ENCODE measurements at places on chromosomes 1 and 21.
A peak's percentile ranks its signal among the peaks of the same experiment; 100 is the strongest.

GRCh38 chr1:241924080-241924808 is 33.3 kb upstream of the BECN2 start:
- DNase-seq = no peak

- DNase-seq = no peak
Observed at GRCh38 chr21:34980423-34981115, 68.5 kb downstream of the RUNX1 start.

DNA sequence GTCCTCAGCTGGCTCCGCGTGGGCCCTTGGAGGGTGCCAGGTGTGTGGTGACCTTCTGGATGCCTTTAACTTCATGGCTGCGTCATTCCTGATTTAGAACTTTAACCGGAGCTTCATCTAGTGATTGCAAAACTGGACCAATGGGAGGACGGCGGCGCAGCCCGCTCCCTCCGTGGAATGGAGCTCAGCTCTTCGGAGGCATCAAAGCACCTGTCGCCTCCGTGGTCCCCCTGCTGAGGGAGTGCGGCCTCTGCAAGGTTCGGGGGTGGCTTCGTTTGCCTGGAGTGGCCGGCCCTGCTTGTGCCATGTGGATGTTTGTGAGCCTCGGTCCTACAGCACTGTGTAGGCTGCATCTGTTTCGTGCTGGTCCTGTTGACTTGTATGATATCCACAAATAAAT is 14.2 kb downstream of the CSTB start:
- DNase-seq = no peak

DNA sequence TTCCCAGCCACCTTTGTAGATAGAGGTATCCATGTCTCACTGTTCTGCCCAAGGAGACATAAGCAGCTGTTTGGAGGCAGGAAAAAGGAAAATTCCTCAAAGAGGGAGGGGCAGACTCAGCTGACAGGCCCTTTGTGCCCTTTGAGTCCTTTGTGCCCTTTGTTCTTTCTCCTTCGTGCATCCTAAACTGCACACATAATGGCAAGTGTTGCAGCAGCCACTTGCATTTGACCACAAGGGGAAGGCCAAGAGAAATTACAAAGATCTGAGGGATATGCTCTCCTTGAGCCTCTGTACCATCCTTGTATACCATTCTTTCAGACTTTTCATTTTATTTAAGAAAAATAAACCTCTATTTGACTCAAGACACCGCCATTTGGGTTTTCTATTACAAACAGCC is 71.8 kb upstream of the PKN2 start:
- DNase-seq = no peak

- no peak for DNase-seq
Observed at GRCh38 chr21:41737651-41738324, 29.1 kb downstream of the RIPK4 start.

DNA sequence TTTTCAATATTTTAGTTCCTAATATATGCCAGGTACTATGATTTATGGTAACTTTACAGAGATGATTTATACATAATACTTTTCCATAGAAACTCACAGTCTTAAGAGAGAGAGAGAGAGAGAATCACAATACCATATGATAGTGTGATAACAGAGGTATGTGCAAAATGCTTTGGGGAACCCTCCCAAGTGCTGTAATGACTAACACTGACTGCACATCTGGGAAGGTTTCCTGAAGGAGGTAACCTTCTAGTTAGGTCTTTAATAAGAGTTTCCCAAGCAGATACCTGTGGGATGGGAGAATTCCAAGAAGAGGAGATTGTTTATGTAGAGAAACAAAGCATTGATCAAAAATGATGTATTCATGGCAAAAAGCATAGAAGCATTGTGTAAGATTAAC is 34.6 kb upstream of the PIGC start:
- DNase-seq = no peak

DNA sequence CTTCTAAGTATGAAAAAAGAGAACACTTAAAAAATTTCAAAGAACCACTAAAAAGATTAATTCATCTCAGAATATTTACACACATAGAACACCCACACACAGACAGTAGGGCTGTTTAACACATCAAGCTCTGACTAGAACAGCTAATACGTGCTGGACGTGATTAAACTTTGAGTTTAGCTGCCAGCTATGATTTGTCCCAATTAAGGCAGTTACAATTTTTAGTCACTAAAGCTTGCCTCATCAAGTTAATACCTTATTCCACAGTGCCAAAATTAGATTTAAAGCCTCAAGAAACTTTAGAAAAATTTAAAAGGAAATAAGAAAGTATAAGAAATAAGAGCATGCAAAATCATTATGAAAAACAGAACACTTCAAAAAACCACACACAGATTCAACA is 18.9 kb downstream of the SLC16A1 start:
- DNase-seq = peak; percentile 60

DNA sequence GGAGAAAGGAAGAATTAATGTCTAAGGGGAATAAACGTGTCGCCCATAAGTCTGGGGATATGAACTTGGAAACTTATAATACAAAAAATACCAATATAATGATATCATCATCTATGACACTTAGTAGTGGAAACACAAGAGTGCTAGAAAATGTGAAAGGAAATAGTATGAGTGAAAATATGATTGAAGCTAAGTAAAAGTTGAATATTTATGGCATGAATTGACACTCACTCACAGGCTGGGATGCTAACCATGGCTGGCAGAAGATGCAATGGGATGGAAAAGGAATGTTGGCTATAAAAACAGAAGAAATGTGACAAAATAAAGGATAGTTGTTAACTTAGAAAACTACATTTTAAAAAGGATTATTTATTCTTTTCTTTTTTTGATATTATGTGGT is 120.1 kb downstream of the XPR1 start:
- DNase-seq = no peak

- no peak for DNase-seq
Observed at GRCh38 chr1:115854005-115854404, 13.1 kb upstream of the NHLH2 start.

DNA sequence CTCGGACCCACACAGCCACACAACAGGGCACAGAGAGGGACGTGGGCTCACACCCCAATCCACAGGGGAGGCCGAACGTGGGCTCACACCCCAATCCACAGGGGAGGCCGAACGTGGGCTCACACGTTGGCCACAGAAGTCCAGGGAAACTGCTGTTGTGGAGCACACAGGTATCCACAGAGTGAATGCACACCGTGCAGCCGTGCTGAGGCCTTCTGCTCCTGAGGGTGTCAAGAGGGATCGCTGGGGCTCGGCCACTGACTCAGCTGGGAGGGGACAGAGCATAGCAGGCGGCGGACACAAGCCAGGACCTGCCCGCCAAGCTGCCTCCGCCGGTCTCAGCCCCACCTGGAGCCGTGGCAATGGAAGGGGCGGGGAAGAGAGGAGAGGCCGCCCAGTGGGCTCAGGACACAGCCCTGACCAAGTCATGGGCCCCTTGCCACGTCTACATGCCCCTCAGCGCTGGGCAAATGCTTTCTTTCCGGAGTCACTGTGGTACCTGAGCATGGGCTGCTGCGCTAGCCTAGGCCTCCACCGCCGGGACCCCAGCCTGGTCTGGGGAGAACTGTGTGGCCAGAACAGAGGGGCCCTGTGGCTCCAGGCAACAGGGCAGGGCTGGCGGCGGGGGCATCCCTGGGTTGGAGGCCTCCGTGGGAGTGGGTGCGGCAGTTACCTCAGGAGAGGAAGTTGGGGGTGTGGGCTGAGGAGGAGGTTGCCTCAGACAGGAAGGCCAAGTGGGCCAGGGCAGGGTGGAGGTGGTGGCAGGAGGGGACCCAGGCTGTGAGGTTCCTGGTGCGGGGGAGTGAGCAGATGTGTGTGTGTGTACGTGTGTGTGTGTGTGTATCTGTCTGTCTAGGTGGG is 1.2 kb downstream of the SYTL1 start:
- peak; percentile 74 for DNase-seq

DNA sequence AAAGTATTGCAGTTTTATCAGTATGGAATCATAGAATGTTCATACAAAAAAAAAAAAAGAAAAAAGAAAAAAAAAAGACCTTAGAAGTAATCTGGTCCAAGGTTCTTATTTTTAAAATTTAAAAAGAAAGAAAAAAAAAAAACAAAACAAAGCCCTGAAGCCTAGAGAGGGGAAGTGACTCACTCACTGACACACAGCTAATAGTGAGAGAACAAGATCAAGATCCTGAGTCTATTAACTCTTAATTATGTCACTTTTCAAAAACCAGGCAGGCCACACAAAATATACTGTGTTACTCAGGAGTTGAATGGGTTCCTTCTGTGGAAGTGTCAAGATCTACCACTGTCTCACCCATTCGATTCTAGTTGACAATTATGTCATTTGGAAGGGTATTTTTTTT is 433.9 kb upstream of the DAB1 start:
- DNase-seq = no peak

- DNase-seq = no peak
Observed at GRCh38 chr1:95171270-95172245, 54.4 kb downstream of the TLCD4 start.

- DNase-seq = no peak
Observed at GRCh38 chr21:33367309-33367973, 35.8 kb upstream of the IFNGR2 start.

DNA sequence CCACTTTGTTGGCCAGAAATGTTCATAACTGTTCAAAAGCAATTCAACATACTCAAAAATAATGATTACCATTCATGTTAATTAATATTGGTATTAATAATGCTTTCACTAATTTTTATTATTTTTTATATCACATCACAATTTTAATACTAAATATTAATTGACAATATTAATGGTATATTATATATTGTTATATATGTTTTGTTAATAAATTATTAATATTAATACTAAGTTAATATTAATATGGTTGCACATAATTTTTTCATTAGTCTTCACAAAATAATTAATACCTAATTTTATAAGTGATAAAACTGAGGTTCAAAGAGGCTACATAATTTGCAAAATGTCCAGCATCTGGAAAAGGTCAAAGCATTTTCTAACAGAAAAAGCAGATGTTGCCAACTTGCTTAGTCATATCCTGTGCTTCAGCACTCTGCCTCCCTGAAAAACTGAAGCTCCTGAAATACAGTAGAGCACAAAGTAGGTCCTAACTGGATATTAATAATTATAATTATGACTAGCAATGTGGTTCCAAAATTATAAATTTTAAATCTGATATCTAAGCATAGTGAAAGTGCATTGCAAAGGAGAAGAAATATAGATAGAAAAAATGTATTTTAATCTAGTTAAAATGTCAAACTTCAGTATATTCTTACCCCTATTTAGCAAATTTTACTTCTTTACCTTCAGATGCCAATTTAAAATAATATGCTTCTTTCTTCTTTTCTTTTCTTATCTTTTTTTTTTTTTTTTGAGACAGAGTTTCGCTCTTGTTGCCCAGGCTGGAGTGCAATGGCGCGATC is 123.2 kb upstream of the TNFSF4 start:
- DNase-seq = no peak

GRCh38 chr1:199279872-199280645 is 641.2 kb downstream of the PTPRC start:
- DNase-seq = no peak

GRCh38 chr1:54996869-54997710 is 1.6 kb upstream of the BSND start:
- DNase-seq = no peak

DNA sequence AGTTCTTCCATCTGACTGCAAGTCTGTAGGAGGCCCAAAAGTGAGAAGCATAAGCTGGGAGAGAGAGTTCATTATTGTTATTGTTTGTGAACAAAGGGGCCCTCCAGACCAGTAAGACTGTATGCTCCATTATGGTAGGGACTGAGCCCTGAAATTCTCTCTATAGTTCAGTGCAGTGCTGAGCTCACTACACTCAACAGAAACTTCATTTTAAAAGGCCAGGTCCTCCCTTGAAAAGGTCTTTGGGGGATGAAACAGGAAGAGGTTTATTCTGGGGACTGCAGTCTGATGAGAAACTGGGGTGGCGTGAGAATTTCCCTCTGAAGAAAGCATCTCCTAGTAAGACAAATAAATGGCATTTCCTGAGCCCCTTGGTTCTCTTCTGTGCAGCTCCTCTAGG is 5.5 kb upstream of the GATAD2B start:
- DNase-seq = no peak

- no peak for DNase-seq
Observed at GRCh38 chr1:20708057-20708456, 9.8 kb downstream of the KIF17 start.

GRCh38 chr21:33067457-33067856 is 2.5 kb upstream of the OLIG1 start:
- peak; percentile 72 for DNase-seq

DNA sequence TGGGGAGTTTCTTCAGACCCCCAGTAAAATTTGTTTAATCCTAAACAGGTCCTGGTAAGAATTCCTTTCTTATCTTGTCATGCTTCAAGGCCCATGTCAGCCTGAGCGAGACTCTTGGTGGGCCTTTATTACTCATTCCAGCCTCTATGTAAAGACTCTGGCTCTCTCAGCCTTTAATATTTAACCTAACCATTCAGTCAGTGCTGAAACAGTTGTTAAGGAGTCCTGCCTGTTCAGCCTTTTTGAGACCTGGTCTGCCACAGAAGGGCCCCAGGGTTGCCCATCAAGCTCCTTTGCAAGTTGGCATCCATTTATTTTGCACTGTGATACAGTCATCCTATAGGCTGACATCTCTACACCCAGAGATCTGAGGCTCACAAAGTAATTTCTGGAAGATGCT is 107.7 kb upstream of the VANGL1 start:
- DNase-seq = no peak

- no peak for DNase-seq
Observed at GRCh38 chr1:223514644-223515043, 121.4 kb downstream of the CCDC185 start.

DNA sequence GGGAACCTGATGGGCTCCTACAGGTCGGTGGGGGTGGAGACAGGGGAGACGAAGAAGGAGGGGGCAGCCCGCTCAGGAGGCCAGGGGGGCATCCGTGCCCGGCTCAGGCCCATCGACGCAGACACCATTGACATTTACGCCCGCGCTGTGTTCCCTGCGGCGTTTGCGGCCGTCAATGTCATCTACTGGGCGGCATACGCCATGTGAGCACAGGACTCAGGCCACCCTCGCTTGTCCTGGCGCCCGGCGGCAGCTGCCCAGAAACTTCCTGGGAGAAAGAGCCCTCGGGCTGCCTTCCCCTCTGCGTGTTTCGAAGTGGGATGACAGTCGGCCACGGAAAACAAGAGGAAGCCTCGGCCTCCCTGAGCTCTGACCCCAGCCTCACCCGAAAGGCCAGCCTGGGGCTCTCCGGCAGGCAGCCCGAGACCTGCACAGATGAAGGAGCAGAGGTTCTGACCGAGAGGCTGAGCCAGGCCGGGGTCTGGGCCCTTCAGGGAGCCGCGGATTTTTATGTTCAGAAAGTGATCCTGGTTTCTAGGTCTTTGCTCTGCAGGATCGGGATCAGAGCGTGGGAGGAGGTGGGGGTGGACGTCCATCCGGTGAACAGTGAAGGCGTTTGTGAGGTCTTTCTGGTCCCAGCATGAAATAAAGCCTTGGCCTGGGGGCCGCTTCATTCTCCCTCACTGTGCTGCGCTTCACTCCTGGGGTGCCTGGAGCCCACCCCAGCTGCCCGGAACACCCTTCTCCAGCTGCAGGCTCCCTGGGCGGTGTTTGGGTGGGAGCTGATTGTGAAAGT is 11.1 kb downstream of the GABRD start:
- no peak for DNase-seq

DNA sequence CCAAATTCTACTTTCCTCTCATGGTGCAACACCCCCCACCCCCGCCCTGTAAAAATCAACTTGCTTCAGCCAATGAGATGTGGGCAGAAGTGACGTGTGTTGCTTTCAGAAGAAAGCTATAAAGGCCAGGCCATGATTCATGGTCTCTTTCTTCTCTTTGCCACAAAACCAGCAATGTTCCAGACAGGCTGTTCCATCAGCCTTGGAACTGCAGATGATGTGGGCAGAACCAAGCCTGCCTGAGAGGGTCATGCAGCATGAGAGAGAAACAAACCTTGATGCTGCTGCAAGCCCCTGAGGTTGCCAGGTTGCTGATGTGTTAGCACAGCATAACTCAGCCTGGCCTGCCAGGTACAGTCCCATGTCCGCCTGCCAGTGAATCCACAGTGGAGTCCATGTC is 41.8 kb downstream of the MIS18A start:
- no peak for DNase-seq
